Stimulated activated effector memory CD8-positive, alpha-beta T cell treated with anti-CD3 and anti-CD28 coated beads, Interleukin-12 subunit alpha, Interleukin-12 subunit beta, amount 100 ng/mL, for 72 hours (primary cell): ENCODE measurements at places on chromosomes 12 and 14.
A peak's percentile ranks its signal among the peaks of the same experiment; 100 is the strongest.

GRCh38 chr12:25771041-25771440 lies 187.4 kb upstream of the RASSF8 start:
- no peak for DNase-seq

GRCh38 chr12:59833408-59833807 lies 237.6 kb downstream of the SLC16A7 start:
- no peak for DNase-seq

DNA sequence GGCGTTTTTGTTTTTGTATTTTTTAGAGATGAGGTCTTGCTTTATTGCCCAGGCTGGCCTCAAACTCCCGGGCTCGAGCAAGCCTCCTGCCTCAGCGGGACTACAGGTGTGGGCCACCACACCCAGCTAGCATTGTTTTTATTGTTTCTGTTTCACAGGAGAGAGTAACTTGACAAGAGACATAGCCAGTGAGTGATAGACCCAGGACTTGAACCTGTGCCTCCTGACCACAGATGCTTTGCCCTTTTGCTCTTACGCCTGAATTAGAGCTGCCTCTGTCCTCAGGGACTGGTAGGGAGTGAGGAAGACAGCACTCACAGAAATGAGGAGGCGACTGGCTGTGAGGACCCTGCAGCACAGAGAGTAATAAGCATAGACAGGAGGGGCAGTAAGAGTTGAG lies 2.3 kb downstream of the EVL start:
- DNase-seq, result no peak

DNA sequence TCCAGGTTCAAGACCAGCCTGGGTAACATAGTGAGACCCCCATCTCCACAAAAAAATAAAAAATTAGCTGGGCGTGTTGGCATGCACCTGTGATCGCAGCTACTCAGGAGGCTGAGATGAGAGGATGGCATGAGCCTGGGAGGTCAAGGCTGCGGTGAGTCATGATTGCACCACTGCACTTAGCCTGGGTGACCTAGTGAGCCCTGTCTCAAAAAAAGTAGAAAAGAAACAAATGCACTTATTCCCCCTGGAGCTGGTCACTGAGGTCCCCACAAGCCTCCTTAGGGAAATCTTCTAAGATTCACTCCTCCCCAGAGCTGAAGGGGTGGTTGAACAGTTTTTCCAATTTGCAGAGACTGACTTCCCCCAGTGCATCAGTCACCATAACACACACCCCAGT lies 1.6 kb downstream of the CD9 start:
- DNase-seq, result no peak

DNA sequence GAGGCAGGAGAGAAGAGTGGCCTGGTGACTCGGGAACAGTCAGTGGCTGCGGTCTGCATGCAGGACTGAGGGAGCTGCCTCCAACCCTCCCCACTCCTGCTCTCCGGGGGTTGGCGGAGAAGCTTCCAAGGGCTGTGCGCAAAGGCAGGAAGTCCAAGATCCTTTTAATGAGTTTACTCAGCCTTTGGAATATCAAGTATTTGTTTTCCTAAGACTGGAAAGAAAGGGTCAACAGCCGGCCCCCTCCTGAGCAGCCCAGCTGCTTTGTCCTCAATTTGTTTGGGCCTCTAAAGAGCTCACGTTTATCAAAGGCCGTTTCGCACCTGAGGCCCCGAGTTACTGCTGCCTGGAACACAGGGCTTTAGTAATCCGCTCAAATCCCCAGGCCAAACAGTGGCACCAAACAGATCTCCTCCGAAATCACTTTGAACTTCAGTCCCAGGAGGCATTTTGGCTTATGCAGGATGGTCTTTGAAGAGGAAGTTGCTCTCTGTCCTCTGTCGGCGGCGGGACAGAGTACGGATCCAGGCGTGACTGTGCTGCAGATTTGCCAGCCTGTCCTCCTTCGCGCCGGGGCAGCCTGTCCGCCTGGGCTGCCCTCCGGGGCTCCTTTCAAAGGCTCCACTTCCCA lies 117.2 kb upstream of the FZD10 start:
- no peak for DNase-seq

DNA sequence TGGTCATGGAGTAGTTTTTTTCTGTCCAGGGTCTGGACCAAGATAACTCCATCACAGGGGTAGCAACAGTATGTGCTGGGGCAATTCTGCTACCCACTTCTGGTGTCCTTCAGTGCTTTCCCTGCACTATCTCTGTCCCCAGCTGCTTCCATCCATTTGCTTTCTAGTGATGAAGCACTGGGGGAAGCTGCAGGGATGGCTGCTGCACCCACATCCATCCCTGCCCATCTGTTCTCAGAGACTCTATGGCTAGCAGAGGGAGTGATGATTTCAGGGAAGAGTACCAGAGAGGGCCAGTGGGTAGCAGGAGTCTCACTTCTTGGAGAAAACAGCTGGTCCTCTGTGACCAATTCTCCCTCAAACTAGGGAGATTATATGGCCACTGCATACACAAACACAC lies 44.1 kb downstream of the ETV6 start:
- DNase-seq, result no peak

- DNase-seq, result no peak
Observed at GRCh38 chr12:131535779-131536178, 175.1 kb upstream of the SFSWAP start.

DNA sequence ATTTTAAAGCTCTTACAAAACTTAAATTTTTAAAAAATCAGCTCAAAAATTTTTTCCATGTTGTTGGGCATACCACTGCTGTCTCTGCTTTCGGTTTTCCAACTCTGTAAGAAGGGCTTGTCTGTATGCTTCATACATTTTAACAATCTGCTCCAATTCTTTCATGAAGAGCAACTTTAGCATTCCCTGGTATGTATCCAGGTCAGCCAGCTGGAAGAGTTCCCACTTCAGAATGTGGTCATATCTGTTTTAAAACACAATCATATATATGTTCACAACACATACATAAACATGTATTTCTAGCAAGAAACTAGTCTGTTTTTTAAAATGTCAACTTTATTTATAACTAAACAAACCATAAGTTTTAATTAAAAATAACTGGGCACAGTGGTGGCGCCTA lies 33.0 kb downstream of the SAV1 start:
- no peak for DNase-seq

DNA sequence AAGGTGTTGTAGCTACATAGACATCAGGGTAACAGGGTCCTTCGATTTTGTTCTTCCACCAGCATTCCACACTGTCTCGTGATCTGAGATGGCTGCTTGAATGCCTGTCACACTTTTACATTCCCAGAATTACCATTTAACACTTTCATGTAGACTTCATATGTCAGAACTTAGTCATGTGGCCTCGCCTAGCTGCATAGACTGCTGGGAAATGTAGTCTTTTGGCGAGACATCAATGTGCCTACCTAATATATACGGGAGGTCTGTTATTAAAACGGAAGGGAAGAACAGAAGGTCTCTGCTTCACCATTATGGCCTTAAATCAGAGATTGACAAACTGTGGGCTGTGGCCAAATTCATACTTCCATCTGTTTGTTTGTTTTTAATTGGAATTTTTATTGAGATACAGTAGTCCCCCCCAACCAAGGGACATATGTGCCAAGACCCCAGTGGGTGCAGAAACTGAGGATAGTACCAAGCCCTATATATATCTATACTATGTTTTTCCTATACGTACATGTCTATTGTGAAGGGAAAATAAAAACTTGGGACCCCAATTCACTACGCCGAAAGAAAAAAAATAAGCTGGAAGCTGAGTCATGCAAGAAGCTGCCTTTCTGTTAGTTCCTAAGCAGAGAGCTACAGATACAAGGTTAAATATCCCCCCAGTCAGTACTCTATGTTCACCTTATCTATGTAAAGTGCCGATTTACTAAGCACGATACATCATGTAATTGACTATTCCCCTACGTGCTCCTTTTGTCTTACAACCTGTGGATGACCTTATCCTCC lies 11.3 kb upstream of the HRK start:
- no peak for DNase-seq

DNA sequence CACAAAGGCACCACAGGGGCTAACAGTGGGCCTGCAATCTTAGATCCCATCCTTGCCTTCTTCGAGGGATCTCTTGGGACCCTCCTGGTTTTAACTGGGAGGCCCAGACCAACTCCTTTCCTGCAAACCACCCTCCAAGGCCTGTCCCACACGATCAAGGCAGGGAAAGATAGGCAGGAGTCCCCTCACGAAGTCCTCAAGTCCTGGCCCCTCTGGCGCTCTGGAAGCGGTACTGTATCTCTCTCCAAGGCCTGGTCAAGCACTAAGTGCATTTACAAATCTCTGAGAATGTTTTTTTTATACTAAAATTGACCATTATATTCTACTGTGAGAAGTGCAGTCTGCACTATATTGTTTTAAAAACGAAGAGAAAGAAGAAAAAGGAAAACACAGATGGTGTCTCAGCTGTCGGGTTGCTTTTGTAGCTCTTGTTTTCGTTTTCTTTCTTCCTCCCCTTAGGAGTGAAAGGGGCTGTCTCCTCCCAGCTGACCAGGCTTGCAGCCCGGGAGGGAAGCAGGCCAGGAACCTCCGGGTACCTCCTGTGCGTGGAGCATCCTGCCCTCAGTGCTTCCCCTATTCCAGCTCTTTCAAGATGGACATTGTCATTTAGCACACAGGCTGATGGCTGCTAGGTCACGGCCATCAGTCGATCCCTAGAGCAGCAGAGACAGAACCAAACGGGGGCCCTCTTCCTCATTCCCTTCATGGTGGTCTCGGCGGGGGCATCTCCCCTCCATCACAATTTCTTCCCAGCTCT lies 56.7 kb downstream of the FAM222A start:
- DNase-seq, result no peak

- no peak for DNase-seq
Observed at GRCh38 chr14:40282196-40282595, 850.0 kb upstream of the FBXO33 start.

DNA sequence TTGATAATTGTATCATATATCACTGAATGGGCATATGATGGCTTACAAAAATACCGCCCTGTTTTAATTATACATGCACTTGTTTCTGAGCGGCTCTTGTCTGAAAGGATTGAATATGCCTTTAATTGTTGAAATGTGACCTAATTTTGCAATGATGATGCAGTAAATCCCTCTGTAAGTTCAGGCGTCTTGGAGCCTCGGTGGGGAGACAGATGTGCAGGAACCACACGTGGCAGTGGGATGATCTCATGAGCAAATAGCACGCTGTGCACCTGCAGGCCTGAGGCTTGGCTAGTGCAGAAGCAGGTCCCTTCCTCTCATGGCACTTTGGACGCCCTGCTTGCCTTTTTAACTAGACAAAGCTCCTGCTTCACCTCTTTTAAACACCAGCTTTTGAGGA lies 49.3 kb upstream of the ASPG start:
- no peak for DNase-seq

GRCh38 chr14:21917699-21918436 lies 244.2 kb upstream of the OR4E1 start:
- peak; percentile 63 for DNase-seq

DNA sequence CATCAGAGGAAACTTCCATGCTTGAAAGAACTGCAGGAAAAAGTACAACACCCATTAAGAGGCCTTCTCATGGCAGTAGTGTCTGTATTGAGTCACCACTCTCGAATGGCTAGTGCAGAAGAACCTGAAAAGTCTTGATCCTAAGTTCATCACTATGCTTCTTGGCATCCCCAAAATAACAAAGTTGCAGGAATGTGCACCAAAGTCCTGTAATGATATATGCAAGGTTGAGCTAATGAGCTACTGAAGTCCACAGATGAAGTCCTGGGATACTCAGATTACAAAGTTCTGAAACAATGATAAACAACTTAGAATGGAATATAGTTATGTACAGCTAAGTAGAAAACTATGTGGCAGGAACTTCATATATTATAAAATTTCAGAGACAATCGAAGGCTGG lies 545.4 kb downstream of the FOXG1 start:
- no peak for DNase-seq

DNA sequence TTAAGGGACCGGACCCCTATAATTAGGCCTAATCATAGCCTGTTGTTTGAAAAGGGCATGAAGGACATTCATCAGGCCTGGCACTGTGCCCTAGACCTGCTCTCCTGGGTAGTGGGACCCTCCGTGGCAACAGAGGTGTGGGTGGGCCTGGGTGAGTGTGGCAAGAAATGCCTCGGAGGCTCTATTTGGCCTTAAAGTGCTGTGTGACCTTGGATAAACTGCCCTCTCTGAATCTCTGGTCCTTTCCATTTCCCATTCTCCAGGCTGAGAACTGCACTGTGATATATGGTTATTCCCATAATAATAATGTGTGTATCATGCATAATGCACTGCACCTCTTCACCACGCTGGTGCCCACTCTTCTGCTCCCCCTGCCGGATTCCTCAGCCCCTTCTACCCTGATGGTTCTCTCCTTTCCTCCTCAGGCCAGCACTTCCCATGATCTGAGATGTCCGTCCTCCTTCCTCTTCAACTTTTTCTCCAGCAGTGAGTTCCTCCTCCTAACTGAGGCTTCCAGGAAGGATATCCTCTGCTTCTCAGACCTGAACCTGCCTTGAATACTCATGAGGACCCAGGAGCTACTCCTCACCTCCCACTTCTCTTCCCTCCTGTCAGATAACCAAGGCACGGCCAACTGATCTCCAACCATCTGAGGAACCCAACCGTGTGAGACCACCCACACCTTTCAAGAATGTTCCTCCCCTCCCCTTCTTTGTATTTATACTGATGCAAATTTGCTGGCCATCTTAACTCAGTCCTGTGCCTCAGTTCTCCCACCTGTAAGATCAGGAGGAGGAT lies 111.0 kb upstream of the PZP start:
- no peak for DNase-seq

GRCh38 chr12:60977966-60978365 lies 1282.2 kb upstream of the USP15 start:
- DNase-seq, result no peak

DNA sequence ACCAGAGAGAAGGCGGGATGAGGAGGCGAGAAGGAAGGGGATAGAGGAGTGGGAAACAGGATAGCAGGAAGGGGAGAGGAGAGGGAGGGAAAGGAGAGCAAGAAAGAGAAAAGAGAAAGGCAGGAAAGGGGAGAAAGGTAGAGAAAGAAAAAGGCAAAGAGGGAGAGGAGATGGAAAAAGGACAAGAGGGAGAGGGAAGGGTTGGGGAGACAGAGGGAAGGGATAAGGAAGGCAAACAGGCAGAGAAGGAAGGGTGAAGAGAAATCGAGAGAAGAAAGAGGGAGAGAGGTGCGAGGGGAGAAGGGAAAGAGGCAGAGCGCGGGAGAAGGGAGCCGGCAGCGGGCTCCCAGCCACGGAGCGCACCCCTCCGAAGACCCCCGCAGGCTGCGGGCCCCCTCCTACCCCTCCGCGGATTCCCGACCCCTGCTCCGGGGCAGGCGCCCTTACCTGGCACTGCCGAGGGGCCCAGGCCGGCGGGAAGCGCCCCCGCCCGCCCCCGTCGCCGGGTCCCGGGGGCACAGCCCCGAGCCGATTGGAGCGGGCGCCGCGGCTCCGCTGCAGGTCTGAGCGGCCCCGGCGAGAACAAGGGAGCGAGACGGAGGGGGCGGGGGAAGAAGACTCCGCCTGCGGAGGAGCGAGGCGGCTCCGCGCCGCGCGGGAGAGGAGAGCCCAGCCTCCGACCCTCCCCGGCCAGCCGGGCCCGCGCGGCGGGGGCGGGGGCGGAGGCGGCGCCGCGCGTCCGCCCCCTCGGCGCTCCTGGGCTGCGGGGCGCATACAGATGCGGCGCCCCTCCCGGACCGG lies at the start of gene CDH24:
Gene CDH24, minus strand, starts transcription at position 565 of the 801 bp plus-strand sequence. CDS start 1,787 bp downstream, outside the sequence.
- DNase-seq, result peak; percentile 58

DNA sequence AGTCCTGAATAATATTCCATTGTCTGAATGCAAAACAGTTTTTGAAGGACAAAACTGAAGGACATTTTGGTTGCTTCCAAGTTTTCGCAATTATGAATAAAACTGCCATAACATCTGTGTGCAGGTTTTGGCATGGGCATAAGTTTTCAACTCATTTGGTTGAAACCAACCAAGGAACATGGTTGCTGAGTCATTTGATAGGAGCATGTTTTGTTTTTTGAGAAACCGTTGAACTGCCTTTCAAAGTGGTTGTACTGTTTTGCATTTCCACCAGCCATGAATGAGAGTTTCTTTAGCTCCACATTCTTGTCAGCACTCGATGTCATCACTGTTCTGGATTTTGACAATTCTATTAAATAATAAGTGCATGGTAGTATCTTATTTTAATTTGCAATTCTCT lies 23.0 kb upstream of the GSG1 start:
- no peak for DNase-seq
